ENCODE measurements at places on chromosomes 1 and 21.

- DNase-seq, result no peak
Observed at GRCh38 chr1:119873135-119874015, 22.9 kb downstream of the ADAM30 start.

DNA sequence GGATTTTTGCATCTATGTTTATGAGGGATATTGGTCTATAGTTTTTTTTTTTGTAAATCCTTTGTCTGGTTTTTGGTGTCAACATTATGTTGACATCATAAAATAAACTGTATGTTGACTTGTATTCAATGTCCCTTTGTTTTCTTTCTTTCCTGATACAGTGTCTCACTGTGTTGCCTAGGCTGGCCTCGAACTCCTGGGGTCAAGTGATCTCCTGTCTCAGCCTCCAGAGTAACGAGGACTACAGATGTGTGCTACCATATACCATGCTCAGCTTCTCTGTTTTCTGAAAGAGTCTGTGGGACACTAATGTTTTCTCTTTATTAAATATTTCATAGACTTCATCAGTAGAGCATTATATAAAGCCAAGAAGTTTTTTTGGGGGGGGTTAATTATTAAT is 18.3 kb downstream of the MAN1C1 start:
- no peak for DNase-seq

DNA sequence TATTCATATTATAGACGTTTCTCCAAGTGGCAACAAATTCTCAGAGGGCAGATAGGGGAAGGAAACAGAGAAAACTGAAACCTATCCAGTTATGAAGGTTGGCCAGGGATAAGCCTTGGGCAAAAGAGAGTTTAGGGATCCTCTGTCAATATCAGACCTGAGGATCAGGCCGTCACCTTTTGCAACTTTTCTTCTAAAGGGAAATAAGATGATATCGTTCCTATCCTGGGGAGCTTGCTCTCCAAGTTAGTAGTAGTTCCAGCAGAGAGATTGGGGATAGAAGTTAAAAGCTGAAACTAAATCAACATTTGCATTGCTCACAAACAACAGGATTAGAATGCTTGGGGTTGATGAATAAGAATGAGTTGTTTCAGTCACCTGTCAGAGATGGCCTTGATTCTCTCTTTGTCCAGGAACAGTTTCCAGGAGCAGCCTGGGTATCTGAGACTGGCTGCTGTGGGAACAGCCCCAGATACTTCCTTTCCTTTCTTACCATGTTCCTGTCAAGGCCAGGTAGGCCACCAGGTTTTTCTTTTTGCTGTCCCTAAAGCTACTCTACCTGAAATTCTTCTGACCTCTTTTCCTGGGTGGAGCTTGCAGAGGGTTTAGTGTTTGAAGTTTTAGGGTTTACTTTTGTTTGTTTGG is 2.5 kb downstream of the RIIAD1 start:
- DNase-seq, result no peak

GRCh38 chr1:167628741-167629515 is 1.1 kb upstream of the RCSD1 start:
- no peak for DNase-seq

DNA sequence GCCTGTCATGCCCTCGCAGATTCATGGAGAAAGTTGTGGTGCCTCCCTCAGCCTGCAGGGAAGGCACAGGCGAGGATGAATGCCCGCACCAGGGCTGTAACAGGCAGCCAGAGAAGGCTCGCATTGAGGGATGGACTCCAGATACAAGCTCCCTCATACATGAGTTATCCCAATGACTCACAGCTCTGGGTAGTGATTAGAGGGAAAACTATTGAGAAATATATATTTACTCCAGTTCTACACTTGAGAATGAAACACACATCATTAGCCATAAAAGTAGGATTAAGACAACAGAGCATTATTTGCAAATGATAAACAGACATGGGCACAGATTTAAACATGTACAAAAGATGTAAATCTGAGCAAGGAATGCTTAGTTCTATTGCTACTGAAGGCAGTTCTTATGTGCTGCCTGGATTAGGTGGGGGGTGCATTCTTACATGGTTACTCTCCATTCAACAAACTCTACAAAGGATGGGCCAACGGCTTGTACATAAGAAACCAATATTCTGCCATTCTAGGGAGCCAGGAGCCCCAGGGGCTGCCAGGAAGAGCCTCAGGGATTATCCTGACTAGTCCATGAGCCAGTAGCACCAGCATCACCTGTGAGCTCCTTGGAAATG is 97.9 kb downstream of the CSMD2 start:
- no peak for DNase-seq

DNA sequence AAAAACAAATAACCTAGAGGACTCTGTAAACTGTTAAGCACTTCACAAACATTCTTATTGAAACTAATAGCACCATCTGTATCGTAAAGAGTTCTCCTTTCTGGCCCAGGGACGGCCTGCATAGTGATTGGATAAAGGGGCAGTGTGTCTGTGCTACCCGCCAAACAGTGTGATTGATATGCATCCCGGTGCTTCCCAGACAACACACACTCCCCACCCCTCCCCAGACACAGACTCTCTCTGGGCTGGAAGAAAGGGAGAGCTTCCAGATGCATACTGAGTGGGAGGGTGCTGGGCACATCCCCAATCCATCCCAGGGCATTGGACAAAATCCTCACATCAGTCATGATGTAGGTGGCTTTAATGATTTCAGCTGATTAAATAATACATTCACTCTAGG is 3.7 kb downstream of the HSD11B1 start:
- no peak for DNase-seq

DNA sequence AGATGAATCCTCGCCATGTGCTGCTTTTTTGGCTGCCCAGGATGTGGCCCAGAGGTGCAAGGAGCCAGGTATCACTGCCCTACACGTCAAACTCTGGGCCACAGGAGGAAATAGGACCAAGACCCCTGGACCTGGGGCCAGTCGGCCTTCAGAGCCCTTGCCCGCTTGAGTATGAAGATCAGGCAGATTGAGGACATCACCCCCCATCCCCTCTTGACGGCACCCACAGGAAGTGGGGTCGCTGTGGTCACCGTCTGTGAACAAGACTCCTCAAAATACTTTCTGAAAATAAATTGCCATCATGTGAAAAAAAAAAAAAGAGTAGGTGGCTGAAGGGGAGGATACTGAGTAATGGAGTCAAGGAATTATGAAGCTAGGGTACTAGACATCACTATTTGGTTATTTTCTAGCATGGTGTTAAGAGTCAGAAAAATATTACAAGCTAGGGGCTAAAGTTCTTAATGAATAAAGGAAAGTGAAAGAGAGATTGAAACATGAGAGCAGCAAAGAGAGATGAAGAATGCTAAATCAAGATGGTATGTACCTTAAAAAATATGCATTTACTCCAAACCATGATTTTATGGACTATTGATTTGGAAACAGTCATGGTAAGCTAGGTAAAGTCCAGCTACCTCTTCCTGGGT is 84.9 kb downstream of the CLEC20A start:
- no peak for DNase-seq

- no peak for DNase-seq
Observed at GRCh38 chr1:235972311-235972689, 92.6 kb downstream of the NID1 start.

- DNase-seq, result no peak
Observed at GRCh38 chr21:35394634-35395369, 345.7 kb upstream of the RUNX1 start.

DNA sequence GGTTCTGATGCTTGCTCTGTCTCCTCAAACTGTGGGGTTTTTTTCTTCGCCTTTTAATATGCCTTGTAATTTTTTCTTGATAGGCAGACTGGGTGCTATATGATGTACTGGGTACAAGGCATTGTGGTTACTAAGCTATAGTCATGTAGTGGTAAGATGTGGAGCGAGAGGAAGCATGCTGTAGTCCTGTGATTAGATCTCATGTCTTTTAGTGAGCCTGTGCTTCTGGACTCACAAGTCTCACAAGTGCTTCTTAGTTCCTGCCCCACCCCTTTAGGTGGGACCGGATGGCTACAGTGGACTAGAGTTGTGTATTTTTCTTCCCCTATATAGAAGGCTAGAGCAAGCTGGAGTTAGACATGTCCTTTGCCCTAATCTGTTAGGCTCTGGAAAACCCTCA is 178.7 kb downstream of the DNM3 start:
- no peak for DNase-seq

- DNase-seq, result no peak
Observed at GRCh38 chr1:161335796-161336195, 21.6 kb downstream of the SDHC start.

DNA sequence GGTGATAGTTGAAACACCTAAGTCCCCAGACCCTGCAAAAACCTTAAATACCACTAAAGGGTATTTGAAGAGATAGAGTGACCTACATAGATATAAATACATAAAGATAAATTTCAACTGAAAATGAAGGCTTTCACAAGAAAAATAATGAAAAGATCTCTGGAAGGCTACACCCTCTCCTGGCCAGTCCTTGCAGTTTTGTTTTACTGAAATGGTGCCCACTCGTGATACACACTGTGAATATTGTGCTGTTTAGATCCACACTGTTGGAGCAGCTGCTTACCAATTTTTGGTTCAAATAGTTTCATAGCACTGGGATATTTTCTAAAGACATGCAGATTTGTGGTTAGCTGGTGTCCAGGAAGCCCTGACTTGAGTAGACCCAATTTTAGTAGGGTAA is 31.5 kb upstream of the RNF187 start:
- no peak for DNase-seq

- no peak for DNase-seq
Observed at GRCh38 chr1:63721531-63722189, 52.2 kb upstream of the ROR1 start.

DNA sequence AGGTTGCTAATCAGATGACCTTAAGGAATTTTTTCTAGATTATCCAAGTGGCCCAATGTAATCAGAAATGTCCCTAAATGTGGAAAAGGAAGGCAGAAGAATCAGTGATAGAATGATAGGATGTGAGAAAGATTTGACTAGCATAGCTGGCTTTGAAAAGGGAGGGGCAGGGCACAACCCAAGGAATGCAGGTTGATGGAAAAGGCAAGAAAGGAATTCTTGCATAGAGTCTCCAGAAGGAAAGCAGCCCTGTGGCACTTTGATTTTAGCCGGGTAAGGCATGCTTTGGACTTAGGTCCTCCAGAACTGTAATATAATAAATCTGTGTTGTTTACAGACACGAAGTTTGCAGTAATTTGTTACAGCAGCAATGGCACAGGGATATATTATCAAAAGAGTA is 375.7 kb upstream of the B3GALT2 start:
- DNase-seq, result no peak

DNA sequence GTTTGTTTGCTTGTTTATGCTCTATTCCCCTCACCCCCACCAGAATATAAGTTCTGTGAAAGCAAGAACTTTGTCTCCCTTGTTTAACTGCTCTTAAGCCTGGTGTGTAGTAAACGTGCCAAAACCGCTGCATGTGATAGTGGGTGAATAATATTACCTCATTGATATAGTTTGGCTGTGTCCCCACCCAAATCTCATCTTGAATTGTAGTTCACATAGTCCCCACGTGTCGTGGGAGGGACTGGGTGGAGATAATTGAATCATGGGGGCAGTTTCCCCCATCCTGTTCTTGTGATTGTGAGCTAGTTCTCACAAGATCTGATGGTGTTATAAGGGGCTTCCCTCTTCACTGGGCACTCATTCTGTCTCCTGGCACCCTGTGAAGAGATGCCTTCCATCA is 7.6 kb downstream of the LRRC8B start:
- no peak for DNase-seq

- DNase-seq, result no peak
Observed at GRCh38 chr1:227885648-227886502, 61.9 kb downstream of the WNT9A start.

DNA sequence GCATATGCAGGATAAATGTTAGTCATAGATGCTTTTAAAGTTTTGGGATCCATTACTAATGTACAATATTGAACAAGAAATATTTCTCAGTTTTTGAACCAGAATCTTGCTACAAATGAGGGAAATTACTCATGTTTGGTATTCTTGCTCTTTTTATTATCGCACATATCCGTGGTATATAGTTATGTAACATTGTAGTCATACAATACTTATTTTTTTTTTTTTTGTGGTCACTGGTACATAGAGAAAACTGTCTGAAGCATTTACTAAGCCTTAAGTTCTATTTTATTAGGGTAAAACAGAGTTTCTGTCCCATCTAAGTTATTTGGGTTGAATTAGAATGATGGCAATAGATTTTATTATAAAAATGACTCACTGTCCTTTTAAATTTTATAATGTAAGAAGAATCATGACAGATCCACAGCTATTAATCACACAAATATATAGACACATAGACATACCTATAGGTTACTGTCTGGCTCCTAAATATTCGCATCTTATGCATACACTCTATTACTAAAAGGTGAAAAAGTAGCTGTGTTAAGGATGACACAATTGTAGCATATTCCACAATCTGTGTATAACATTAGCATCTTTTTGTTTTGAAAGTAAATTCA is 18.0 kb upstream of the PRKAA2 start:
- no peak for DNase-seq

DNA sequence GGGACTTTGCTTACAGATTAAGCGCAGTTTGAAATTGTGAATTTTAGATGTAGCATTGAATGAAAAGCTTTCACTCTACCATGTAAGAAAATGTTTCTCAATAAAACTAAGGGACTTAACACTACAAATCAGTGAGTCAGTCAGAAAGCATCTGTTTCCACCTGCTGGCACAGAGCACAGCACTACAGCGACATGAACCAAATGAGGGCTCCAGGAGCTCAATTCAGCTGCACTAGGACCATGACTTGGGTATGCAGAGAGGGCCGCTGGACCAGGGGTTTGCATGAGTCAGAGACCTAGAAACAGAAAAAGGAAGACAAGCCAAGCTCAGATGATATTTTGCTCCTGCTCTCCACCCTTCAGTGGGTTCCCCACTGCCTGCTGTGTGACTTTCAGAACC is 5.2 kb downstream of the SUSD4 start:
- no peak for DNase-seq

DNA sequence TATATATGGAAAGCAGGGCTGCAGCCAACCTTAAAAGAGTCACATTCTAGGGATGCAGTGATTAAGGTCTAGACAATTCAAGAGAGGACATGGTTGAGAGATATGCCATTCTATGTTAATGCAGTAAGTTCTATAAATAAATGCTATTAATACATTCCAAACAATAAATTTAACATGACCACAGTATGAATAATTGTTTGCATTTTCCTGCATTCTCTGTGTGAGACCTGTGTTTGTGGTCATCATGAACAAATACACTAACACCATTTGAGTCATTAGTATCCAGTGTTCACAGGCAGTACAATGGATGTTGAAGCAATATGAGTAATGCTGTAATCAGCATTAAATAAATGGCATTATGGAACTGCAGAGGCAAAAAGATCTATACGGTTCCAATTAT is 5.5 kb upstream of the ZRANB2 start:
- DNase-seq, result no peak

GRCh38 chr1:207321790-207322645 is 540 bp downstream of the CD55 start:
- DNase-seq, result no peak

GRCh38 chr1:75233302-75233929 is 99.2 kb downstream of the LHX8 start:
- no peak for DNase-seq

DNA sequence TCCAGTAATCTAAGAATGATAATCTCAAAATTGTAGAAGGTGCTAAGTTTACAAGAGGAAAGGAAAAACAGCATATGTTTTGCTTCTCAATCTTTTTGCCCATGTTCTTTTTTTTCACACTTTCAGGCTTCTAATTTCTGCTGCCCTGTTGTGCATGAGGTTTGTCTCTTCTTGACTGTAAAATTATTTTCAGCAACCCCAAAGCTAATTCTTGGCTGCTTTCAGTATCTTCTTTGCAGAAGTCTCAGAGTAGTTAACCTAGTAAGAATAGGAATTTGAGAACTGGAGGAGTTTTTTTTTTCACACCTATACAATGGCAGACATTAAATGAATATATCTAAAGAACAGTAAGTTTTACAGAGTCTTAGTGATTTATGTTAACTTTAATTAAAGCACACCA is 26.4 kb downstream of the DENND2D start:
- no peak for DNase-seq

Measured in NCI-H1436 treated with DMSO at 0.1 percent for 48 hours (cell line).